ENCODE measurements at places on chromosomes 7 and 10. TPM values are rescaled to one million over a fixed set of nuclear protein-coding genes. Genes with fewer than 3 reads are reported as not detected.

The PFKFB3 gene
- total RNA-seq = 27.0 TPM

The CCL24 gene
- total RNA-seq = not detected

The ABCC2 gene
- total RNA-seq = 0.73 TPM

The HKDC1 gene
- 0.91 TPM for total RNA-seq

The CALHM1 gene
- total RNA-seq = not detected

The PLAU gene
- total RNA-seq = 1.00 TPM

The NPY4R2 gene
- total RNA-seq = 1.5 TPM

The SLC25A40 gene
- total RNA-seq = 30.3 TPM

The CALML5 gene
- total RNA-seq = not detected

The AMPH gene
- 42.5 TPM for total RNA-seq

The PI4K2A gene
- 8.7 TPM for total RNA-seq

The AVL9 gene
- 57.3 TPM for total RNA-seq
